ENCODE measurements at places on chromosomes 2 and 18.

DNA sequence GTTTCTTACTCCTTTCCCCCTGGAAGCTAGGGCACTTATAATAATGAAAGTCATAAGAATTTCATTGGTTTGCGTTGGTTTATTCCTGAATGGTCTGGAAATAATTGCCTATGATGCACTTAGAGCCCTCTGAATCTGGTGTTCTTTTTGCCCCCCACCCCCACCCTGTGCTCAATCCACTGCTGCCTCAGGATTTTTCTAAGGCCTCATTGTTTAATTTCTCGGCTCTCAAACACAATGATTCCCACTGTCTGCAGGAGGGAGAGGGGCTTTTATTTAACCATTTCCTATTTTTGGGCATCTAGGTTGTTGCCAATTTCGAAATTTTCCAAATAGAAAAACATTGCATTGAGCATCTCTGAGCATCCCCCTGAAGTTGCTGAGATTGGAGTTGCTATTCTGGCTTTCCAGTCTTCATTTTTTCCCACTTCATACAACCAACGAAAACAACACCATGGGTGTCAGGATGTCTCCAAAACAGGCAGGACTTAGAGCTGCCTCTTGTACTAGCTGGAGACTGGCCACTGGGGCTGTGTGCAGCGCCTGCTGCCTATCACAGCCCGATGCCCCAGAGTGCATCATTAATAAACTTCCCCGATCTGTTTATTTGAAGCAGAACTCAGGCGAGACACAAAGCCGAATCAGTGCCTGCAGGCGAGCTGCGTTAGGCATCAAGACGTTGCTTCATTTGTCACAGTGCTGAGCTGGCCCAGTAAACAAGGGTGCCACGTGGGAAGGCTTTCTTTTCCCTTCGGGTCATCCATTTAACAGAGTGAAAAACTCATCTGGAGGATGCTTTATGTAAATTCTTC is 1.8 kb upstream of the PCARE start:
- DNase-seq = no peak

- DNase-seq = no peak
These were observed 26.9 kb upstream of the INSIG2 start for GRCh38 chr2:118061135-118061955.

DNA sequence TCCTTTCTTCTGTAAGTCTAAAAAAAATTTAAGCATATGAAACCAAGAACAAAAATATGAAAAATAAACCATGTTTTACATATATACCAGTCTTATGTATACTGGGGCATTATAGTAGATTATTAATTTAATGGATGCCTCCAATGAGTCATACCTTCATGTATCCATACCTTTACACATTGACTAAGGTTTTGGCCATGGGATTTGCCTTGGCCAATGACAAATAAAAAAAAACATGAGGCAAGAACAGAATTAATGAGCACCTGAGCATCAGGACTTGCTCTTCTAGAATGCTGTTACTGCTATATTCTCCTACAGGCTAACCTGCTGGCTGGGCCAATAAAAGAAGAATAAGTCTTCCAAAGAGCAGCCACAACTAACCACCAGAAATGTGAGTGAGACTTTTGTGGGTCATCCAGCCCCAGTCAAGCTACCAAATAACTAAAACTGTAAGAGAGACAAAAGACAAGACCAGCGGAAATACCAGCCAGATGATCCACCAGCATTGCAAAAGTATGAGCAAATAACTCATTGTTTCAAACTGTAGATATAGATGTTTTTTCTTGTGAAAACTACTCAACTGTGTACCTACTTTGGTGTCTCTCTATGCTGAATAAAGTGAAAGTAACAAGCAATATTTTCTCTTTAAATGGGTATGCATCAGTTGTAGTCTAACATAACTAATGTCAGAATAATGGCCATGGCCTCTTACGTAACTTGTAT is 749.6 kb upstream of the VRK2 start:
- no peak for DNase-seq

- DNase-seq = no peak
These were observed 117.9 kb upstream of the SALL3 start for GRCh38 chr18:78861706-78862105.

DNA sequence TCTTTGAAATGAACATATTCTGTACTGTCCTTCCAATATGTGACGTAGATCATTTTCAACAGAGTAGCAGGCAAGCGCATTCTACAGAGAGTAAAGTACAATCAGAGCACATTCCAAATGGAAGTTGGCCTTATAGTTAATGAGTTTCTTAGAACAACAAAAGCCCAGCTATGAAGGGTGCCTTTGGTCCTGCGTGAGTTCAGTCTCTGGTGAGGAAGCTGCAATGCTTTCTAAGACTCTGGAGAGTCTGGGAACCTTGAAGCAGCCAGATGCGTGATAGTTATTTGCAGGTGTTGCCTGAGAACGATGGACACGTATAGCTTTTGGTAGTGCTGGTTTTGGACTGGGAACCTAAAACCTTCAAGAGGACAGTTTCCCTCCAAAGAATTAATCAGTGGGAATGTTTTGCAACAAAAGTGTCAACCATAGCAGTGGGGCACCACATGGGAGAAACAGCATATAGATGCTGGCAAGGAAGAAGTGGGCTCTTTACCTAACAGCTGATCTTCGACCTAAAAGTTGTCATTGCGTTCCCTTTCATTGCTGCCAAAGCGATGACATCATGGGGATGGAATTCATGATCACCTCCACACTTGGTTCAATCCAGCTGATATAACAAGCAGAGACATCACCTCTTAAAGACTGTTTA is 9.3 kb upstream of the SNORC start:
- no peak for DNase-seq

GRCh38 chr2:127226520-127227263 is 6.6 kb upstream of the CYP27C1 start:
- no peak for DNase-seq

DNA sequence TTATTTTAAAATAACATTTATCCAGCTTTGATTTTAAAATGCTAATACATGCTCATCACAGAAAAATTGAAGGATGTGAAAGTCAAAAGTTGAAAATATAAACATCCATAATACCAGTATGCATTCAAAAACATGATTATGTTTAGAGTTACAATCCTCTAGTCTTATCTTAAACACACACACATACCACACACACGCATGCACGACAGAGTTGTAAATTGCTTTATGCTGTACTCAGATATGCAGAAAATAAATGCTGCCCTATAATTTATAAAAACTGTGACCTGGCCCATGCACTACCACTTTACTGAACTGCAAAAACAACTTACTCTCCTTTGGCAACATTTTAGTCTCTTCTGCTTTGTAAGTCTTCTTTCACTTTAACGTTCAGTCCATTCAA is 793.0 kb upstream of the FANCL start:
- DNase-seq = no peak

GRCh38 chr2:38106405-38107094 is 30.6 kb upstream of the CYP1B1 start:
- DNase-seq = no peak

- DNase-seq = no peak
These were observed 48.1 kb downstream of the PDE1A start for GRCh38 chr2:182378759-182379158.

DNA sequence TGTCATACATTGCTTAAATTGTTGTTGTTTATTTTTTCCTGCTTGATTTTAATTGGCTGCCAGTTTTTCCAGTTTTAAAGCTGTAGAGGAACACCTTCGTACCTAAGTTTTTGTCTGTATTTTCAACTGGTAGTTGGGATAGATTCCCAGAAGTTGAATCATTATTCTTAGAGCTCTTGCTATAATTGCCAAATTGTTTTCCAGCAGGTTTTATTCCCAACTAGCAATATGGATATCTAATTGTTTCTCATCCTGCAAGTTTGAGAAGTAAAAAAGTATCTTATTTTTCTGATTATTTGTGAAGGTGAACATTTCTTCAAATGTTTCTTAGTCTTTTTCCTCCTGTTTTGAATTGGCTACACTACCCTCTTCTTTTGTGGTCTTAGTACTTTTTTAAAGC is 6.7 kb downstream of the SMARCAL1 start:
- DNase-seq = no peak

- no peak for DNase-seq
These were observed 4.7 kb upstream of the KCNE4 start for GRCh38 chr2:223047260-223047761.

DNA sequence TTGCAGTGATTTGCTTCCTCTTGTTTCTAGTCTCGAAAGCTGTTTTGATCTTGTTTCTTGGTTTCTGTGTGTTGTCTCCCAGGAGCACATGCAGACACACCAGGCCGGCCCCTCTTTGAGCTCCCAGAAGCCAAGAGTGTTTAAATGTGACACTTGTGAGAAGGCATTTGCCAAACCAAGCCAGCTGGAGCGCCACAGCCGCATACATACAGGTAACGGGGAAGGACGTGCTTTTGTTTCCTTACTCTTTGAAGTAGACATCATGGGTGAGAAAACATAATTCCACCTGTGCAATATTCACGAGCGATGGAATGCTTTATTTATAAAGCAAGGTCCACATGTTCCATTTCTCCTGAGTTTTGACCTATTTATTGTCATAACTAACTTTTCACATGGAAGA is 137.2 kb downstream of the ZNF236 start:
- DNase-seq = no peak

- DNase-seq = no peak
These were observed 169.8 kb downstream of the TRIM43 start for GRCh38 chr2:95761556-95761955.

GRCh38 chr2:46748735-46749531 is 166.7 kb downstream of the MCFD2 start:
- no peak for DNase-seq

GRCh38 chr2:239337877-239338484 is 62.8 kb downstream of the HDAC4 start:
- DNase-seq = no peak

DNA sequence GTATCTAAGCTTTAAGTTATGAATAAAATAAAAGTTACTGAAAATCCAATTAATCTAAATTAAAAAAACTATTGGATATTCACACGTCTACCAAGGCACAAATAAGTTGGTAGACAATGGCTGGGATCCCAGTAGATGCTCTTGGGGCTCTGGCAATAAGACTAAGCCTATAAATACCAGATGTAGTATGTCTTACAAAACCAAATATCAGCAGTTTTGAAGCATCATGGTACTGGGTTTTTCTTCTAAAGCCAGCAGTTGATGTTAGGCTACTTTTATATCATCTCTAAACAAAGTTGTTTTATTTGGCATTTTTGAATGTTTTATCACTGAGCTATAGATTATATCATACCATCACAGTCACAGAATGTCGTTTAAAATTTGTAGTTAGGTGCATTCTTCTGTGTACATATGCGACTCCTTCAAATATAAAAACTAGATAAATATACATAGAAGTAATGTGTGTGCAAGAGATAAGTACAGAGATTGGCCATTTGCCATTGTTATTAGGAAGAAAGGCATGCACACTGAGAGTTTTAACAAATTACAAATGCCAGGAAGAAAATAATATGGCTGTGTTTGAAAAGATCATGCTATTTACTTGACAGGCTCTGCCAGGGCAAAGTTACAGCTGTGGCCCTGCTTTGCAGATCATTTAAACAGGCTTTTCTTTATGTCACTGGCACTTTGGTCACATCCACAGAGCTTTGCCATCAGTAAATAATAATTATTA is 21.6 kb upstream of the TMEM17 start:
- DNase-seq = no peak

DNA sequence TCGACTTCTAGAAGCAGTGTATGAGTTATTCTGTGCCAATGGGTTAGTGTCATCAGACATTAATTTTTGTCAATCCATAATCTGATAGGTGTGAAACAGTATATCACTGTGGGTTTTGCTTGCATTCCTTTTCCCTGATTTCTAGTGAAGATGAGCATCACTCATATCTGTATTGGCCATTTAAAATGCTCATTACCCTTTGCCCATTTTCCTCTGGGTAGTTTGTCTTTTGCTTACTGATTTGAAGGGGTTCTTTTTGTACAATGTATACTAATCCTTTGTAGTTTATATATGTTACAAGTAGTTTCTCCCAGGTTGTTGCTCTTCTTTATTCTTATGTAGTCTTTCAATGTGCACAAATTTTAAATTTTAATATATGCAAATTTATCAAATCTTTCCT is 152.2 kb downstream of the TPGS2 start:
- DNase-seq = no peak

GRCh38 chr2:63712748-63713147 is 124.0 kb downstream of the MDH1 start:
- no peak for DNase-seq

GRCh38 chr2:110783196-110783873 is 51.0 kb downstream of the ACOXL start:
- DNase-seq = no peak

GRCh38 chr2:68798569-68798968 is 64.0 kb downstream of the ARHGAP25 start:
- DNase-seq = no peak
